ENCODE measurements at places on chromosomes 7 and 10.

GRCh38 chr10:78552261-78552811, 516.4 kb upstream of the ZMIZ1 start:
- peak; percentile 78 for DNase-seq

GRCh38 chr10:35585356-35585755, 19.8 kb upstream of the GJD4 start:
- DNase-seq, result peak; percentile 75

DNA sequence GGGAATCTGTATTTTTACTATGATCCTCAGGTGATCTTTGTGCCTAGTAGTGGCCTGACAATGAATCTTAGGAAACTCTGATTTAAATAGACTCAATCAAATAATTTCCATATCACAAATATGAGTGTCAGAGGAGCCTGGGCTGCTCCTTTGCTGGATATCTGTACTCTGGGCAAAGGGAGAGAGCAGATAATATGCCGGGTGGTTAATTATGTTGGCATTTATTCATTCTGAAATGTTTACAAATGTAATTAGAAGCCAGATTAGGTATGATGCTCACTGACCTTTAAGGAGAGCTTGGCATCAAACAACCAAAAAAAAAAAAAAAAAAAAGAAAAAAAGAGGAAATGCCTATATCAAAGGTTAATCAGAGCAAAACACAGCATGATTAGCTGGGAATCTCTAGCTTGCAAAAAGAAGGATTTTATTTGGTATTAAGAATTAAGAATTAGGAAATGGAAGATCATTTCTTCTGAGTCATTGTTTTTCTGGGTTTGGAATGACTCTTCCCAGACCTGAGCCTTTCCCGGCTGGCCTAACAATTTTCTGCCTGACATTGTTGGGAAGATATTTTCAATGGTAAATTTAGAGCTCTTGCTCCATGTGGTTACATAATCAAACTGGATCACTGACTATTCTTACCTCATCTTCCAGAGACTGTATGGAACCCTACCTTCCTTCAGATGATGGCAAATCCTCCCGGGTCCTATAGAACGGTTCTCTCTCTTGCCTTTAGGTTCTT, 365.3 kb downstream of the REEP3 start:
- no peak for DNase-seq

DNA sequence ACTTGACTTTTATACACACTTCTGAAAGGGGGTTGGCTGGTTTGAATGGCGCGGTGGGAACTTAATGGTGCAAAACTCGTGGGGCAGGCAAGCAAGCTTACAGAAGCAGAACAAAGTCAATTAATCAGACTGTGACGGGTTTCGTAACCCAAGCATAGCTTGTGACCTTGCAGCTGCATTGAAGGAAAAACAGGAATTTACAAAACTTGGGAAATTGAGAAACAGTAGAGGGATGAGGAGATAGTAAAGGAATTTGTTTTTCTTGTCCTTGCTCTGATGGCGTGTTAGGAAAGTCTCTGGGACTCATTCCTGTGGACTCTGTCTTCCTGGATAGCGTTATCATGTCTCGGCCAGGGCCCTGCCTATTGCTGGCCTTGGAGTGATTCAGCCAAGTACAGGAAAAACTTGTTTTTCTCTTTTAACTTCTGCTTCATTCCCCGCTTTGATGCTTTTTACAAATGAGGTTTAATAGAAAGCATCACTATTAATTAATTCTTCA, 220.0 kb upstream of the KCND2 start:
- no peak for DNase-seq

GRCh38 chr7:117705630-117706029, 167.6 kb downstream of the CTTNBP2 start:
- no peak for DNase-seq

- no peak for DNase-seq
Measured at GRCh38 chr10:103931603-103932002, 13.6 kb upstream of the STN1 start.

DNA sequence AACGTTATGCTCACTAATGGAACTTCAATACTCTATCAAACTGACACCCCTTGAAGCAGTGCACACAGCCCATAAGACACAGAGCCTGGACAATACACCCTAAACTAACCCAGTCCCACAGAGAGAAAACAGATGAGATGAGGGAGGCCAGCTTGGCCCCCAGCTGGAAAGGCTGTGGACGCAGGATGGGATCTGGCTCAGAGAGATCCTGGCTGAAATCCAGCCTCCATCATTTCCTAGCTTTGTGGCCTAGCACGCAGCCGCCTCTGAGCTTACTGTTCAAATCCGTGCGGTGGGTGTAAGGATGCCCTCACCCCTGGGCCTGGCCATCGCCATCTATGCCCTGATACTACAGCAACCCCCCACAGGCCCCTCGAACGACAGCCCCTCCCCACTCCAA, 32.7 kb downstream of the SNX8 start:
- DNase-seq, result no peak

- DNase-seq, result no peak
Measured at GRCh38 chr10:33804584-33804983, 470.1 kb upstream of the NRP1 start.

- no peak for DNase-seq
Measured at GRCh38 chr10:52136921-52137320, 177.2 kb upstream of the DKK1 start.

GRCh38 chr10:128883231-128884032, 583.6 kb upstream of the MGMT start:
- DNase-seq, result no peak

DNA sequence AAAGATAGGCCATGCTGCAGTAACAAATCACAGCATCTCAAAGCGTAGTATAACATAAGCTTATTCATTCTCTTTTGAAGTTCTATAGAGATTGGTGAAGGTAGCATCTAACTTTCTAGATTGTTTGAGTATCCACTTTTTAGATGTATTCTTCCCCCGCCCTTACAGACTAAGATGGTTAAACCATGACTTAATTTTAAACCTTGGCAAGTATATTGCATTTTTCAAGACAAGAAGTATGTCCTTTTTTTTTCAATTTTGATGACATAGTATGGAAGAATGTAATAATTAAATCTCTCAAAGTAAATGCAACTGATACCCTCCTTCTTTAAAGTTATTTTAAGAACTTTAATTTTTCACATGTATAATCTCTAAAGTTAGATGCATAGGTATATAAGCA, 190.0 kb downstream of the KCND2 start:
- no peak for DNase-seq

- no peak for DNase-seq
Measured at GRCh38 chr7:121355574-121355973, 26.8 kb downstream of the WNT16 start.

GRCh38 chr7:94697035-94697974, 41.4 kb upstream of the SGCE start:
- no peak for DNase-seq

- DNase-seq, result no peak
Measured at GRCh38 chr10:127142136-127142535, 54.3 kb downstream of the INSYN2A start.

DNA sequence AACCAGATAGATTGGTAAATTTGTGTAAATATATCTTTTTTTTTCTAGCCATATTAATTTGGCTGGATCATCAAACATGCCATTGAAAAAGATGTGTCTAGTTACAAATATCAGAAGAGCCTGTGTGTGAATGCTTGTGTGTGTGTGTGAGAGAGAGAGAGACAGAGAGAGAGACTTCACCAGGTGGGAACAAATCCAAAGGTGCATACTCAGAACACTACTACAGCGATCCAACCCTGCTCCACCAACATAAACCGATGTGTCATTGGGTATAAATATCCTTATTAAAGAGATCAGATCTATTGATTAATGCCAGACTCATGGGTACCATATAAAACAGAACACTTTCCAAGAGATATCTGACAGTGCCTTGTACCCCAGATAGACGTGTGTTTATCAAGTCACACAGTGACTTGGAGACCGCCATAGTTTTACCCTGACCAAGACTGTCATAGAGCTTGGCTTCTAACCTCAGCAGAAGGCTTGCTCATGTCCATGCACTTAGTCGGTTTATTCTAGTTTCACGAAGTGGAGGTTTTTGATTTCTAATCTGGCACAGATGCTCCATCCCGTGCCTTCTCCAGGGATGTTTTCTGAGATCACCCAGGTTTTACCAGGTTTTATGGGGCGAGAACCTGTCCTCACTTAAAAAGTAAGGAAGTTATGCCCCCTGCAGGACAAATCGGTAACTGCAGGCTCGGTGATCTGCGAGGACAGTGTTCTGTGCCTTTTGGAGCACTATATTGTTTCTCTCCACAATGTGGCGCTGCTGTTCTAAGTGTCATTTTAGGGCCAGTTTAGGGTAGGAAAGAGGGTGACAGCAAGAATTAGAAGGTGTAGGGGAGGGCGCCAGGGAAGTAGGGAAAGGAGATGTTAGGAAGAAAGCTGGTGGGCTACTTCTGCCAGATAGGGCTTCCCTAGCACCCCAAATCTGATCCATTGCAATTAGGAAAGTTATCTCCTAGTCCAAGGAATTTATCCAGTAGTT, 29.3 kb upstream of the WNT8B start:
- peak; percentile 94 for DNase-seq

DNA sequence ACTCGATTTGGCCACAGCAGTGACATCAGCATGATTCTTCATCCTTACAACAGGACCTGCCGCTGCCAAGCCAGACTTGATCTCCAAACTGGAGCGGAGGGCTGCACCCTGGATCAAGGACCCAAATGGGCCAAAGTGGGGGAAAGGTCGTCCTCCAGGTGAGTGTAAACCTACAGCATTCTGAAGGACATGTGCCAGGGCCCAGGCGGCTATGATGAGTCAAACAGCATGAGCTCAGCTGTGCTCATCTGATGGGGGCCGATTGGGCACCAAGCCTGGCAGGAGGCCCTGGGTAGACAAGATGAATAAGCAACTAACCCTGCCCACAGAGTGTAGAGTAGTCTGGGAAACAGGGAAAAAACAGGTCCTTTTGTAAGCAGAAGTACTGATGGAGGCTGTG, 14.4 kb upstream of the ATP6V0E2 start:
- peak; percentile 67 for DNase-seq

- no peak for DNase-seq
Measured at GRCh38 chr10:60042262-60042661, 135.9 kb upstream of the CCDC6 start.

- DNase-seq, result no peak
Measured at GRCh38 chr7:135362871-135363270, 129.2 kb downstream of the STRA8 start.

DNA sequence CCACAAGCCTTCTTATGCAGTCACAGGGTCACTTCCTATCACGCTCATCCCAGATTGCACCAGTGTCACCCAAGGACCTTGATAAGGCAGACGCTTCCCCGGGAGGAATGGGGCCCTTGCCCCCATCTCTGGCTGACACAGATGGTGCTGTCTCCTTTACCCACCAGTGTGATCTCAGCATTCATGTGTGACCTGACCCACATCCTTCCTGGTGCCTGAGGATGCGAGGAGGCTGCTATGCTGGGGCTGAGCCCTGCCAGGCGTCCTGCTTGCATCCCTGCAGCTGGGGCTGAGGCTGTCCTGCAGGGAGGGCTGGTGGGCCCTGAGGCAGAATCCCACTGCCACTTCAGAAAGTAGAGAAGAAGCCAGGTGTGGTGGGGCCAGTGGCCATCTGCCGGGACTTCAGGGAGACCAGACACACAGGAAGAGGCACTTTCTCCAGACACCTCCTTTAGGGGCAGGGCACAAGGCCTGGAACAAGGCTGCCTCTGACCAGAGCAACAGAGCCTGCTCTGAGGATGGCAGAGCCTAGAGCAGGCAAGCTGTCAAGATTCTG, 35.3 kb downstream of the RASGEF1A start:
- DNase-seq, result peak; percentile 81

- DNase-seq, result no peak
Measured at GRCh38 chr10:126749015-126749655, 78.6 kb upstream of the C10orf90 start.

DNA sequence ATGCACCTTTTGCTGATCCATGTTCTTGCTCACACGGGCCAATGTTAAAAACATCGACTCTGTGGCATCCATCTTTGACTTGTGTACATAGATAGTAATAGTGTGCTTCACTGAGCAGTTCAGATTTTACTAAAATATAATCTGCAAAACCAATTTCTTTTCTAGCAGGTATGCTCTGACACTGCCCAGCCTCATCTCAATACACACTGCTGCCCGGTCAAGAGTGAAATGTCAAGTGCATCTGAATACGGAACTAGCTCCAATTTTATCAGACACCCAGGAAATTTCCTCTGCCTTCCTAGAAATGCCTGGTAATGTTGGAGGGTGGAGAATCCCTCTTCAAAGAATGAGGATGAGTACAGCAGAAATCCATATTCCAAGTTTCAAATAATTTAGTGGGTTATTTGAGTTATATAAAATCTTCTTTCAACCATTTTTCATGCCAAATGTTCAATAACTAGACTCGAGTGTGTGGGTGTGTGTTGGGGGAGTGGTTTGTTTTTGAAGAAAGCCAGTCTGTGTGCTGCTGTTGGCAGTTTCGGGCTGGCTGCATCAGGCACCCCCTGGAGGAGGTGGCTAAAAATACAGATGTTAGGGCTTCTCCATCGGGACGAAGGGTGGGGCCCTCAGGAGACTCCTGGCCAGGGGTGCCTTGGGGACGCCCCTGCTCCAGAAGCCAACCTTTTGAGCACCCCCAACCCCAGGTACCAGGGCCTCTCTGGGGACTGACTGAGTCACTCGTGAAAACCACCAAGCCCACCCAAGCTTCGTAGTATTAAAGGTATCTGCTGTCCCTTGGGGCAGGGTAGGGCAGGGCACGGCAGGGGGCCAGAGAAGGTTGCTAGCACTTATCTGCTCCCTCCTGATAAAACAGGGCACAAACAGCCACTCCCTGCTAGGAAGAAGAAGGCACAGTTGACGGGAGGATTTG, 15.4 kb downstream of the CTBP2 start:
- DNase-seq, result no peak

GRCh38 chr10:79165070-79165778, 96.5 kb downstream of the ZMIZ1 start:
- DNase-seq, result no peak

GRCh38 chr10:133456041-133456951, 2.6 kb downstream of the SCART1 start:
- peak; percentile 85 for DNase-seq

- DNase-seq, result peak; percentile 91
Measured at GRCh38 chr10:110207011-110207804, at the start of gene MXI1. Gene MXI1 (plus strand): TSS chr10:110207605. CDS start chr10:110207809, 204 bp downstream.

All from mesenteric fat pad (tissue), 1 donor.